Fibroblast of lung (primary cell): ENCODE measurements at places on chromosomes 6 and 20. TPM values are rescaled to one million over a fixed set of nuclear protein-coding genes. Genes with fewer than 3 reads are reported as not detected.

The CAP2 gene
- total RNA-seq, result 2.6 and 8.6 TPM in 2 replicates

DNA sequence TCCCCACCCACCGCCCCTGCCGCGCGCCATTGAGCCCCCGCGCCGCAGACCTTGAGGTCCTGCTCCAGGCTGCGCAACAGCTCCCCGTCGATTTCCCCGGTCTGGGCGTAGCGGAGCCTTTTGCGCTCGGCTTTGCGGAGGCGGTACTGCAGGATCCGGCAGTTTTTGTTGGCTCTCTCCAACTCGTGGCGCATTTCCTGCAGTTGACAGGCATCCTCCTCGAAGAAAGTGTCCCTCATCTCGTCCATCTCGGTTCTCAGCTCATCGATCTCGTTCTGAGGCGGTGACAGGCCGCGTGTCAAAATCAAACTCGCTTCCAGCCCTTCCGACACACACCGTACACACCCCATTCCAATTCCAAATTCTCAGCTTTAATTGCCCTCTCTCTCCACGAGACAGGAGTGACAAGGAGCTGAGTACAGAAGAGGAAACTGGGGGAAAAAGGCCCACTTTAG, 4.3 kb downstream of the MTCL3 start:
- peak; percentile 72 for DNase-seq

DNA sequence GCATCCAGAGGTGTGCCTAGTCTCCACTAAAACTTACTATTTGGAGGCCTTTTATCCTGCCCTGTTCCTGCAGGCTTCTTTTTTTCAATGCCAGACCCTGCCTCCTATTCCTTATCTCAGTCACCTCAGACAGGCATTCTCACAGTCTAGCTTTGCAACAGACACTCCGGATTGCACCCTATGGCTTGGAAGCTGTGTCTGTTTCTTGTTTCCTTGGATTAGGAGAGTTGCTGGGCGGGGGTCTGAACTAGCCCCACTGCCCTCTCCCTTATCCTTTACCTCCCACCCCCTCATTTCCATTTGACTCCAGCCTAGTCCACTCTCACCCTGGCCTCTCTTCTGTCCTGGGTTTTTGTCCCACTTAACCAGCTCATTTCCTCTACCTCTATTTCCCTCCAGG, 228.1 kb upstream of the CITED2 start:
- no peak for DNase-seq

- DNase-seq, result peak; percentile 44
These were observed 31.4 kb downstream of the IGF2R start for GRCh38 chr6:160000280-160000704.

- DNase-seq, result peak; percentile 3
These were observed 64.2 kb upstream of the SLC35B3 start for GRCh38 chr6:8499540-8499939.
